Stimulated activated CD8-positive, alpha-beta memory T cell treated with anti-CD3 and anti-CD28 coated beads, Interleukin-4, amount 100 ng/mL, for 24 hours (primary cell): ENCODE measurements at places on chromosomes 2 and 18.
A peak's percentile ranks its signal among the peaks of the same experiment; 100 is the strongest.

DNA sequence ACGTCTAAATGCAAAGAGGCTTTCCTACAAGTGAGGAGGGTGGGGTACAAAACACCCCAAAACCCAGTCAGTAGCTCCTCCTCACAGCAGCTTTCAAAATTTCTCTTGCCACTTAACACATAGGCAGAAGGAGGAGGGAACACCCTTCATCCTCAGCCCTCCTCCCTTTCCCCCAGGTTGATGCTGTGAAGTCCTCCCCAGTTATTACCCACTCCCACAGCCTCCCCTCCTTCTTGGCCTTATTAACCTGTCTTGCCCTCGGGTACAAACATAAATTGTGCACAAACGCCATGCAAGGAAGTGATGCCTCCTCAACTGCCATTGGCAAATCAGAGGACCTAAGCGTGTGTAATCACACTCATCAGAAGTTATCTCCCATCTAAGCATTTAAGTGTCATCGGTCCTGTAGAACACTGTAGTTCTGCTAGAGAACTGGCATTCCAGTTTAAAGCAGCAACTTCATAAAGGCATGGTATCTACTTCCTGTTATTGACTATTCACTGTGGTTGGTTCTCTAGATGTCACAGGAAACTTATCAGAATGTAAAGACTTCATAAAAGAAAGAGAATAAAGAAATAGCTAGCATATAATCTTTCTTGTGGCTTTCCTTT, at the start of gene DSC1:
Gene DSC1, minus strand, starts transcription at position 32 of the 611 bp plus-strand sequence. CDS start 262 bp downstream, outside the sequence.
- DNase-seq = no peak

GRCh38 chr2:182445391-182445965, 18.6 kb upstream of the PDE1A start:
- no peak for DNase-seq

GRCh38 chr2:102266204-102266603, 45.2 kb upstream of the IL1RL1 start:
- DNase-seq = no peak

DNA sequence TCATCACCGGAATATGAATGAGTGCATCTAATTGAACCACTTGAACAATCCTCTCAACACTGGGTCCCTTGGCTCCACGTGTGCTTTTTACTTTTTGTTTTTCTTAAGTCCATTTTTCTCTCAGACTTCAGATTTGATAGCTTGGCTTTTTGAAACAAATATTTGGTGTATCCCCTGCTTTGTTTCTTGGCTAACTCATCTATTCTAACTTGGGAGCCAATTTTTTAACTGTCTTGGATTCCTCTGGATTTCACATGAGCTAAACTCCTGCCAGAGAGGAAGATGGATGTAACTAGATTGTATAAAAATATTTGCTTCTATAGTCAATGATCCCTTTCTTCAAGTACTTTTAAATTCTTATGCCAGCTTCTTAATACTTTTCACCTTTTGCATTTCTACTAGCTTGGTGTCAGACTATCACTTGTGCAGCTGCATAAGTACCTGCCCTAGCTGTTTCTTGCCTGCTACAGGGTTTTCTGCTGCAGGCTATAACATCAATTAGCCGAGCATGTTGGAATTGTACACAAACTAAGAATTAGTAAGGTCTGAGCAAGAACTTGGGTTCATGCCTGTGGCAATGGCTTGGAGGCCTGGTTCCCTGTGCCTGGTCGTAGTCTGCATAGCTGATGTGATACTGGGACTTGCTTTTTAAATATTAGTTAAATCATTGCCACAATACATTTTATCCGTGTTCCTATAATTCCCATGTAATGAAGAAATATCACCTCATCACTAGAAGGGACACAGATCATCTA, 281.5 kb downstream of the EN1 start:
- DNase-seq = no peak

GRCh38 chr2:235640926-235641723, 147.3 kb downstream of the AGAP1 start:
- peak; percentile 2 for DNase-seq

GRCh38 chr2:44802777-44803424, 138.6 kb upstream of the SIX3 start:
- no peak for DNase-seq

DNA sequence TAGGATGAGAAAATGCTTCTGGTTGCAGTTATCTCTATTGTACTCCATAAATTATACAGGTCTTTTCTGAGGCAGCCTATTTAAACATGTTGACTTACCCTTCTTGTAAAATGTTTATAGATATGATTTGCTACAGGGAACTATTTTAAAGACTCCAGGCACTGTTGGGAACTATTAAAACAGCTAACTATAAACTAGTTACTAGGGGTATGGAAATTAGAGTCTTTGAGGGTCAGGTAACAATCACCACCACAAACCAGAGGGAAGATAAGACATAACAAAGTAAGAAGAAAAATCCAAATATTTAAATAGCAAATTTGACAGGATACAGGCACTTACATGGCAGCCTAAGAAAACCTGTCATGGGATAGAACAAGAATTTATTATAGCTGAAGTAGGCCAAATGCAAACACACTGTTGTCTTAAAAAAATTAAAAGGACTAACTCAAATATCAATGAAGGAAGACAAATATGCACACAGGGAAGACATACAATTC, 251.0 kb upstream of the CWC22 start:
- DNase-seq = no peak

GRCh38 chr2:172962824-172963223, 112.8 kb upstream of the MAP3K20 start:
- DNase-seq = no peak

- no peak for DNase-seq
Observed at GRCh38 chr2:121875585-121876185, 120.2 kb downstream of the TSN start.

DNA sequence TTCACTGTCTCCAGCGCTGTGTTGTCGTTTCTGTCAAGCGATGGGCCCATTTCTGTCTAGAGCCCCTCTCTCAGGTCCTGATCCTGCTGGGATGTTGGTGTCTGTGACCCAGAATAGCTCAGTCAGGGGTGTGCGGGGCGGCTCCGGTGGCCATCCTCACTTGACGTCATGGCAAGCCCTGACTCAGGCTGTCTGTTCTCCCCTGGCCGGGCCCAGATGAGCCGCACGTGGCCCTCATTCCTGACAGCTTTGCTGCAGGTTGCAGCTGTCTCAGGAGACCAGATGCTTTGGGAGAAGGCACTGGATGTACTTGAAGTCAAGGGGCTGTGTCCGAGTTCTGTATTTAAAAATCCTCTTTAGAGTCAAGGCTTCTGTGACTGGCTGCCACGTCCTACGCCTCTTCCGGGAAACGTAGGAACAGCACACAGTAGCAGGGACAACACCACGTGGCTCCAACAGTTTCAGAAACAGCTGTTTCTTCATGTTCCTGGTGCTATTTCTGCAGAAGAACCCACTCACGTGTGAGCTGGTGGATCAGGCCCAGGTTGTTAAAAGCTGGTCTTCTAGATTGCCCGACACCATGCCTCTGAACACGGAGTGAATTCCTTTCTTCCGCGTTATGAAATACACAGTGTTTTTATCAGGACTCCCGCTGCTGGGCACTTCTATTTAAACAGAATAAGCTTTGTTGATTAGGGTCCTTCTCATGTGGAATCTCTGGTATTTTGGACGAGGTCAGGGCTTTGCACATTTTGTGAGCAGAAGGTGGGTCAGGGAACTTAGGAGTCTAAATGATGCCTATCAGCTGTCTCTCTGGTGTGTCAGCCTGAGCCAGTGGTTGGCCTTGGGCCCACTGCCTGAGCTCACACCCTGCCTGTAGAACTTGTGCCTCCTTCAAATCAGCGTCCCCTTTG, 28.3 kb upstream of the NTSR2 start:
- no peak for DNase-seq
